ENCODE measurements at places on chromosomes 13 and 19. TPM values are rescaled to one million over a fixed set of nuclear protein-coding genes. Genes with fewer than 3 reads are reported as not detected.

DNA sequence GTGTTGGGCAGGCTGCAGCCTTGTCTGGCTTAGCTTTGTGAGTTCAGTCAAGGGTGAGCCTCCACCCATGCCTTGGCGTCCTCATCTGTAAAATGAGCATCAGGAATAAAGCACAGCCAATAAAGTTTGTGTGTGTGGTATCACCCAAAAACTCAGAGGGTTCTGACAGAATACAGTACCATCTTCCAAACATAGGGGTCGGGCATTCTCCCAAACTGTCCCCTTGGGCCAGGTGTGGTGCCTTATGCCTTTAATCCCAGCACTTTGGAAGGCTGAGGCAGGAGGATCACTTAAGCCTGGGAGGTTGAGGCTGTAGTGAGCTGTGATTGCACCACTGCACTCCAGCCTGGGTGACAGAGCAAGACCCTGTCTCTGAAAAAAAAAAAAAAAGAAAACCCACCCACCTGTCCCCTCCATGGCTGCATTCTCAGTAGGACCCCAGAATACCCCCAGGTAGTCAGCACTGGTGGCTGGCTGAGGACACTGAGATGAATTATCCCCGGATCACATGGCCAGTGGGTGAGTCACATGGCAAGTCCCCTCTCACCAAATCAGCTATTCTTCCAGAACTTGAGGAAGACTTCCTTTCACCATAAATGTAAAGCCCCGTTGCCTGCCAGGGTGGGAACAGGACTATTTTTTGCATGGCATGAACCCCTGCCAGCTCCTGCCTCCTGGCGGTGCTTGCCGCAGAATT, 18.6 kb downstream of the POP4 start:
- no peak for DNase-seq

Gene SH2D3A
- not detected for total RNA-seq

Gene STXBP2
- total RNA-seq = 10.8 TPM

Gene ZNF559
- 8.8 TPM for total RNA-seq

Gene ZNF793
- 3.0 TPM for total RNA-seq

DNA sequence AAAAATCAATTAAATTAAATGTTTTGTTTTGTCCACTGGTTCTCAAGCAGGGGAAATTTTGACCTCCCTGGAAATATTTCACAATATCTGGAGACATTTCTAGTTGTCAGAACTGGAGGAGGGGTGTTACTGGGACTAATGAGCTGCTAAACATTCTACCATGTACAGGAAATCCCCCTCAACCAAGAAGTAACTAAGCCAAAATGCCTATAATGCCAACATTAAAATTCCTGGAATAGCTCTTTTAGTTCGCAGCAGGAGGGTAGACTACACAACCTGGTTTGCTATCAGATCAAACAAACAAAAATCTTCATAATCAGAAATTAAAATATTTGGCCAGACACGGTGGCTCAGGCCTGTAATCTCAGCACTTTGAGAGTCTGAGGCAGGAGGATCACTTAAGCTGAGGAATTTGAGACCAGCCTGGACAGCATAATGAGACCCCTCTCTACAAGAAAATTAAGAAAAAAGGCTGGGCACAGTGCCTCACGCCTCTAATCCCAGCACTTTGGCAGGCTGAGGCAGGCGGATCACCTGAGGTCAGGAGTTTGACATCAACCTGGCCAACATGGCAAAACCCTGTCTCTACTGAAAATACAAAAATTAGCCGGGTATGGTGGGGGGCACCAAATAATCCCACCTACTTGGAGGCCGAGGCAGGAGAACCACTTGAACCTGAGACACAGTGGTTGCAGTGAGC, 13.7 kb upstream of the SMARCA4 start:
- no peak for DNase-seq

DNA sequence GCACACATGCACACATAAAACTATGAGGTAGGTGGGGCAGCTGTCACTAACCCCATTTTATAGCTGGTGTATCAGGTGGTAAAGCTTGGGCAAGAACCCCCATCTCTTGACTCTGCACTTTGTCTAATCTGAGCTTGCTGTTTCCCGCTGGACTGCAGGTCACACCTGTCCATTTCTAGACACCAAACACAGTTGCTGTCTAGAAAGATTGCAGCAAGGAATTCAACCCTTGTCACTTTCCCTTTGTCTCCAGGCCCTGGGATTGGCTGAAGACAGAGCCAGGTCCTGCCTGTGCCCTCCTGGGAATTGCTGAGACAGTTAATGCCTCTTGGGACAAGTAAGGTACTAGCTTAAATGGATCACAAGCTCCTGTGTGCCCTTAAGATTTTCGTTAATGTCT, 83.8 kb downstream of the RNASEH2B start:
- no peak for DNase-seq

DNA sequence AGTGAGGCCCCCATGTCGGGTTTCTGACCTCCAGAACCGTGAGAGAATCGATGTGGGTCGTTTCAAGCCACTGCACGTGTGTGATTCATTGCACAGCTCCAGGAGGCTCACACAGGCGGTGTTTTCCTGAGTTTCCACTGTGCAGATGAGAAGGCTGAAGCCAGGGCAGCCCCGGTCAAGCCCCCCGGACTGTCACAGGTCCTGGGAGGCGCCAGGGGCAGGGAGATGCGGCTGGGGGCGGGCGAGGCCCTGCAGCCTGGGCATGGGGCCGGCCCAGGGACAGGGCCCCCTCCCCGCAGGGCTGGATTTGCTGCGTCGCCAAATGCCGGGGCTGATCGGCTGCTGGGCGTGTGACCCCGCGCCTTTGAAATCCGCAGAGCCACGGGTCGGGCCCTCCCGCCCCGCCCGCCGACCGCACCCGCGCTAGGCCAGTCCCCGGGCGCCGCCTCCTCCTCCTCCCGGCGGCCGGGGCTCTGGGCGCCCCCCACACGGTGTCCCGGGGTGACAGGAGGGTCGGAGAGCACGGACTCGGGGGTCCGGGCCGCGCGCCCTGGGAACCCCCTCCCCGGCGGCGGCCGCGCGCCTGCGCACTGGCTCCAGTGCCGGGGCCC, 9.9 kb upstream of the MKNK2 start:
- peak; percentile 95 for DNase-seq

DNA sequence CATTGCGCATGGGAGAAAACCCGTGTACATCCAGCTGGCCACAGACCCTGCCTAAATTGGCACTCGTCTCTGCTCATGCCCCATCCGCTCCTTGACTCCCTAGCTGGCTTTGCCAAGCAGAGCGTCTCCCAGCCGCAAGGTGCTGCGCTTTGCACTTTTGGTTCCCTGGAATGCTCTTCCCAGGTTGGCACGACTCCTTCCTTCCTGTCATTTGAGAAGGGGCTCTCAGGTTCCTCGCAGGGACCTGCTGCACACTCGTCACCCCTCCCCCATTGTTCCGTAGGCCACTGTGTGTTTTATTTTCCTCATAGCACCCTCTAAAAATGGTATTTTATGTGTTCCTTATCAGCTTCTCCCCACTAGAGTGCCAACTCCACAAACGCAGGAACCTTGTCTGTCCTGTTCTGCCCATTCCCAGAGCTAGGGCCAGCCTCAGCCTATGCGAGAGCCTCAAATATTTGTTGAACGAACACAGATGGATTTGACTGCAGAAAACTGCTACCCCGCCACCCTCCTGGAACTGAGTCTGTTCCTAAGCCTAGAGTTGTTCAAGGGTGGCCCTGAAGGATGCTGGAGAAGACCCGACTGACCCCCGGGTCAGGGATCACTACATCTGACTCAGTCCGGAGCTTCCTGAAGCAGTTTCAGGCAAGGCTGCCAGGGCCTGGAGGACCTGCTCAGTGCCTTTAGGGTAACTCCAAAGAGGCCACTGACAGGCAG, 8.4 kb upstream of the CEBPA start:
- DNase-seq = no peak

DNA sequence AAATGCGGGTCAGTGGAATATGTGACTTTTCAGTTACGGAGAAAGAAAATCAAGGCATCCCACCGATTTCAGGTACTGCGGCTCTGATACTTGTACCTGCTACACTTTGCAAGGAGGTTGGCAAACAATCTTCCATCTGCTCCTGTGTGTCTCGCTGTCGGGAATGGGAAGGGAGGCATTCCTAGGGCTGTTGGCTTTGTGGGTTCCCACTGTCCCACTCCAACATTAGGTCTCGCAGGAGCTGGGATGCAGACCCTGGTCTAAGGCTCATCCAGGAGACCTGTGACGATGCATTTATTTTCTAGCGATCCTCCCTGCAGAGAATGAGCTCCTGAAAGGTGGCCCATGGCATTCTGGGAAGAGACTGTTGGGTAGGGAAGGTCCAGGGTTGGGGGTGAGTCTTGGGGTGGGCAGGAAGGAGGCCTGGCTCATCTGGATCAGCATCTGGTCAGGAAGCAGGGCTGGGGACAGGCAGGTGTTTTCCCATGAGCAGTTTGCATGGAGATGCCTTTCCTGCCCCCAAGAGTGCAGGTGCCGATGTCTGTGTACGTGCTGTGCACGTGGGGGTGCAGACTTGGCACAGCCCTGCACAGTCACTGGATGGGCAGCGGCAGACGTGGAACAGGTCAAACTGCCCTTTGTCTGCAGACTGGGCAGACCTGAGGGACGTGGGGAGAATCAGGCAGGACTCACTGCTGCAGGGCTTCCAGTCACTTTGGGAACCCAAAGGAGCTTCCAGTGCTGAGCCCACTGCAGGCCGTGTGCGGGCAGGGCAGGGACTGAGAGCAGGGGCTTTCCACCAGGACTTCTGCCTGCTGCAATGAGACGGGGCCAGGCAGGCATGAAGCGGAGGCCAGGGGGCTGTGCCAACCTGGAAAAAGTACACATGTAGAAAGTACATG, 152.4 kb downstream of the TEX29 start:
- DNase-seq = no peak

DNA sequence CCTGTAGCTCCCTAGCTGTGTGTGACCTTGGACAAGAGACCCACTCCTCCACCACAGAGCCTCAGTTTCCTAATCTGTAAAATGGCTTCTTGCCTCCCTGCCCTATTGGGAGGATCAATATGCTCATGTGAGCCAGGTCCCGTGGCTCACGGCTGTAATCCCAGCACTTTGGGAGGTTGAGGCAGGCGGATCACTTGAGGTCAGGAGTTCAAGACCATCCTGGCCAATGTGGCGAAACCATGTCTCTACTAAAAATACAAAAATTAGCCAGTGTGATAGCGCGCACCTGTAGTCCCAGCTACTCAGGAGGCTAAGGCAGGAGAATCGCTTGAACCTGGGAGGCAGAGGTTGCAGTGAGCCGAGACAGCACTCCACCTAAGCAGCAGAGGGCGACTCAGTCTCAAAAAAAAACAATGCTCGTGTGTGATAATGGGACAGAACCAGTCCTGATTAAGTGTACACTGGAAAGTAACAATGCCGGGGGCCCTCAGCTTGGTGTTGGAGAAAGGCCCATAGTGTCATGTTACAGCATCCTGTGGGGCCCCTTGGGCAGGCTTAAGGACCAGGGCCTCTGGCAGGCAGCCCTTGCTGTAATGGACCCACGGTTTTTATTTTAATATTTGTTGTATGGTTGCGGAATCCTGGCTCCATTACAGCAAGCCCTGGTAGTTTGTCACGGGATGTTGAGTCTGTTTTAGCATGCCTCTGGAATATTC, 6.8 kb downstream of the RPS11 start:
- DNase-seq = no peak

Gene IL11
- total RNA-seq = not detected

Gene TMIGD2
- not detected for total RNA-seq

Gene RXFP2
- total RNA-seq = 0.42 TPM

DNA sequence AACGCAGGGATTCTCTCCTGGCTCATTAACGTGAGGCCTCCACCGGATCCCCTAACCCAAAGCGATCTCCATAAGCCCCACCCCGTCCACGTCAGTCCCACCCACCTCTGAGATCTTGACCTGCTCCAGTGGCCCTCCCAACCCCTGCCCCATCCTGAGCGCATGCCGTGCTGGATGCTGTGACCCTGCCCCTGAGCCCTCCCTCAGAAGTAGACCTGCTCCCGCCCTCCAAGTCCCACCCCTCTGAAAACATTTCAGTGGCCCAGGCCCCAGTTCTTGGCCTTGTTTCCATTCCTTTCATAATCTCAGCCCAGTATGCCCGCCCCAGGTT, 19.9 kb downstream of the LMTK3 start:
- DNase-seq = no peak

DNA sequence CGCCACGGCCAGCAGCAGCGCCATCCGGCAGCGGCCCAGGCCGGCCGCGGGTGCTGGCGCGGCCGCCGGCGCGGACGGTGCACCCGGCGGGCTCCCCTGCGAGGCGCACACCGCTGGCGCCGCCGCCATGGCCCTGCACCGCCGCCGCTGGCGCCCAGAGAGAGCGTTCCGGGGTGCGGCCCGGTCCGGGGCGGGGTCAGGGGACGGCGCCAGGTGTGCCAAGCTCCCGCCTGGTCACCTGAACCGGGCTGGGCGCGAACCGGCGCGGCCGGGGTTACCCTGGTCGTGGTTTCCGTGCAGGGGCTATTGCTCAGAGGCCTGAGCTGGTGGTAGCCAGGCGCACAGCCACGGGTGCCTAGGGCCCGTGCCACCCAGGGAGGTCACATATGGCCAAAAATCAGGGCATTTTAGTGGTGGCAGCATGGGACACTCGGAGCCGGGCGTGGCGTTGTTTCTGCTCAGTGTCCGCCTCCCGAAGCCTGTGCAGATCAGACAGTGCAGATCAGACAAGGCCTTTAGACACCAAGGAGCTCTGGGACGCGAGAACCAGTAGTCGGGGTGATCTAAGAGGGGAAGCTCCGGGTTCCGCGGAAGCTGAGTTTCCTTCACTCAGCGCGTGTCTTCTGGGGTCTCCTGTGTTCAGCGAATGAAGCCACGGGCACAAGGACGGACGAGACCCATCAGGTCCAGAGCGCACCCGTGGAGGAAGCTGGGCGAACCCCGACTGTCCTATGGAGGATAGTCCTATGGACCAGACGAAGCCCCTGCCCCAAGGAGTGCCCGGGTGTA, at the start of gene TMEM238:
Gene TMEM238, minus strand, starts transcription at position 162 of the 789 bp plus-strand sequence. Its CDS starts 33 bp downstream, at position 129.
- no peak for DNase-seq

Gene NLRP11
- total RNA-seq = not detected

Gene ZNF560
- total RNA-seq = not detected

Gene MRPL57
- 48.2 TPM for total RNA-seq

DNA sequence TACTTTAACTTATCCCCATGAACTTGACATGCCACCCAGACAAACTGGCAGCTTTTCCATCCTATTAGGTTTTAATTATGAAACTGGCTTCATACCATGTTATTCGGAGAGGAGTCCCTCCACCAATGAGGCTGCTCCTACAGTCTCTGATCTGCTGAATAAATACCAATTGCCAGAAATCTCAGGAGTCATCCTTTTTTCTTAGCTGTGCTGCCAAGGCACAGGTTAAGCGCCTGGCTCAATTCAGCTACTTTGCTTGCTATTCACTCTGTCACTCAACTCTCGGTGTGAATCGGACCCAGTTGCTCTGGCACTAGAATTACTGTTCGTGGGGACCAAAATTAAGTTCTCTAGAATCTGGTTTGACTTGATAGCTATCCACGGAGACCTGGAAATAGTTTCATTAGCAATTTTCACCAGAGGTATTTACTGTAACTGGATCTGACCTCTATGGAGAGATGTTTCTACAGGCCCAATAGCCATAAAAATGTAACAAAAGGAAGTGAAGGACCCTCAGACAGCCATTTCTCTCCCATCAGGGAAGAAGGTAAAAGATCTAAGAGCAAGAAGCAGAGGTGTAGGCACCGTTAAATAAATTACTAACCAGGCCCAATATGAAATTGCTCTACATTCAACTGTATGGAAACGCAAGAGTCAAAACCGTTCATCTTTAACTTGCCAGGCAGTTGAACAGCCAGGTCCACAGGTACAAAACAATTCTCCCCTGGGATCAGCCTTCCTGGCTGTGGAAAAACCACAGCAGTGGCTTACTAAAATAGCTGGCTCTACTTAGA, 5.4 kb downstream of the ZC3H4 start:
- no peak for DNase-seq

GRCh38 chr19:38929929-38930775, at the start of gene SARS2:
SARS2 (minus strand) TSS chr19:38930763; CDS start chr19:38930736, 27 bp downstream.
- DNase-seq = peak; percentile 99

GRCh38 chr13:98947925-98948324, 29.9 kb downstream of the DOCK9 start:
- DNase-seq = no peak

- no peak for DNase-seq
Observed at GRCh38 chr13:31456056-31456455, 256.3 kb downstream of the B3GLCT start.

Measured in esophagus muscularis mucosa (tissue), 4 donors.